ENCODE measurements at places on chromosomes 3 and 15.

DNA sequence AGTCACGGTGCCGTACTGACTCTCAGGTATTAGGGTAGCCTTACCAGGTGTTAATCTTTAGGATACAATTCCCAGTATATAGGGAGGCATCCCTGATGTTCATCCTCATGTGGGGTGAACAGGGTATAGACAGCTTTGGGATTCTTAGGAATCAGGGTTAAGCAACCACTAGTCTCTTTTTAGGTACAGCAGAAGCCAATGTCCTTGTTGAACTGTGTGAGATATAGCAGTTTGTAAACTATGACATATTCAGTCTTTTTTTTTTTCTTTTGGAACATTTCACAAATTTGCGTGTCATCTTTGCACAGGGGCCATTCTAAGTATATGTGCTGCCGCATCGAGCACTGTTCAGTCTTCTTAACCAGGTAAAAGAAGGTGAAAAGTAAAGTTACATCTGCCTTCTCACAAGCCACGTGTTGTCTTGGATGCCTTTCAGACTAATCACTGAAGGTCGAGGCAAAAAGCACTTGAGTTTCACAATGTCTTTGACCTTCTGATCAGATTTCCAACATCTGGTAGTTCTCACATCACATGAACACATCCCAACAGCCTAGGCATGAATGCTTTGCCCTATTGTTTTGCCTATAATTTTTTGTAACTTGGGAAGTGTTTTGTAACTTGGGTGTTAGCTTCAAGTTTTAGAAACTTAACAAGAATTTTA is 17.2 kb downstream of the TSEN2 start:
- DNase-seq = no peak

DNA sequence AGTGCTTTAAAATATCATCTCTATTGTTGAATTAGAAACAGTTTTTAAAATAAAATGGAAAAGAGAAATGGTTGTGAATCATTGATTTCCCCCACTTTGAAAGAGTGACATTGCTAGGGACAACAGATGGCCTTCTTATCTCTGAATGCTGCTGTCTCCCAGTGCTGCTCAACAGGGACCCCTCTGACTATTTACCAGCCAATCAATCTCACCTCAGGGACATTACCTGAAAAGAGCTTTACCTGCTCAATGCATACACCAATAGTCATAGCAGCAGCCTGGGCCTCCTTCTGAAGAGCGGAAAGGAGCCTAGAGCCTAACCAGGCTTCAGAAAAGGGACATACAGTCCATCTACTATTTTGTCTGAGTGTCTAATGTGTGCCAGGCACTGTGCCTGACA is 162.8 kb downstream of the CGGBP1 start:
- no peak for DNase-seq

DNA sequence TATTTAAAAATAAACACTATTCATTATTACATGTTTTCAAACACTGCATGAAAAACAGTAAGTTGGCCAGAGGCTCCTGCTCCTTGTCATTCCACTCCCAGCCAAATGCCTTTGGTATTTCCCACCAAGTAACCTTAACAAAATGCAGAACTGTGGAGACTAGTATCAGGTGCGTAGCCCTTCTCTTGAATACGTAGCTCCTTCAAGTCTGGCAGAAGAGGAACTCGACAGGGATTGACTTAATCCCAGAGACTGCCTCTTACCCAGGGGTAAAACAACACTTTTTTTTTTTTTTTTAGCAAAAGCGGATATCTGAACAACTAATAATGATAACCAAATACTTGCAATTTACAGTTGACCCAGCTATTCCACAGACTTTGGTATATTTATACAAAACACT is 738 bp downstream of the COMMD2 start:
- no peak for DNase-seq

- DNase-seq = peak; percentile 62
These were observed 68.5 kb downstream of the TMCO5A start for GRCh38 chr15:38002883-38003477.

- DNase-seq = no peak
These were observed 352.1 kb upstream of the CFAP20DC start for GRCh38 chr3:59401924-59402323.

GRCh38 chr15:68417051-68417450 is 14.9 kb downstream of the ITGA11 start:
- no peak for DNase-seq

DNA sequence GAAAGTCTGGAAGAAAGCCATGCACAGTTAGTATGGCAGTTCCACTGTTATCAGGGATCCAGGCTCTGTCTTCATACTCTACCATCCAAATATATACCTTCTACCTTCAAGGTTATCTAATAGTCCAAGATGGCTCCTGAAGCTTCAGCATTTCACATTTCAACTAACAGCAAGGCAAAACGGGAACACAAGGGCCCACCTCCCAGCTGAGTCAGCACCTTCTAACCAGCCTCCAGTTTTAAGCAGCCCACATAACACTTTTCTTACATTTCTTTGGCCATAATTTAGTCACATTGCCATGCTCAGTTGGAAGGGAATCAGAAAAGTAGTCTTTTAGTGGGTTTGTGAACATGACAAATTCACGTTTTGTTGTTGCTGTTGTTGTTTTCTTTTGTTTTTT is 15.4 kb upstream of the MSL2 start:
- no peak for DNase-seq

- DNase-seq = no peak
These were observed 29.8 kb downstream of the LARS2 start for GRCh38 chr3:45417930-45418847.

- DNase-seq = peak; percentile 59
These were observed 34.9 kb downstream of the PRKCD start for GRCh38 chr3:53195602-53196574.

DNA sequence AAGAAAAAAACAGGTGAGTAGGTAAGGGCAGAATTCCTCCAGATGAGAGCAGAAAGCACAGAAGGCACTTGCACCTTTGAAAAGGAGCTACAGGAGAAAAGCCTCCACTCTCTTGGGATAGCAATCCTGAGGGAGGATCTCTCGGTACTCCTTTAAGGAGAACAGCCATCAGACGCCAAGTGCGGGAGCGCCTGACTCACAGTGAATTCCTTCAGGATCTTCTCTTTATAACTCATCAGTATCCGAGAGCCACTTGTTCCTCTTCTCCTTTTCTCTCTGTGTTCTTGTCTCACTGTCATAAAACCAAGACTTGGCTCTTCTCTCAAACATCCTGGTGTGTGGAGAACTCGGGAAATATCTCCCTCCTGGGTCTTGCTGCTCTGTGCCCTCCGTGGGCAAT is 10.1 kb upstream of the GOLGA8J start:
- no peak for DNase-seq

GRCh38 chr15:41993472-41994170 is 21.3 kb upstream of the EHD4 start:
- peak; percentile 35 for DNase-seq

DNA sequence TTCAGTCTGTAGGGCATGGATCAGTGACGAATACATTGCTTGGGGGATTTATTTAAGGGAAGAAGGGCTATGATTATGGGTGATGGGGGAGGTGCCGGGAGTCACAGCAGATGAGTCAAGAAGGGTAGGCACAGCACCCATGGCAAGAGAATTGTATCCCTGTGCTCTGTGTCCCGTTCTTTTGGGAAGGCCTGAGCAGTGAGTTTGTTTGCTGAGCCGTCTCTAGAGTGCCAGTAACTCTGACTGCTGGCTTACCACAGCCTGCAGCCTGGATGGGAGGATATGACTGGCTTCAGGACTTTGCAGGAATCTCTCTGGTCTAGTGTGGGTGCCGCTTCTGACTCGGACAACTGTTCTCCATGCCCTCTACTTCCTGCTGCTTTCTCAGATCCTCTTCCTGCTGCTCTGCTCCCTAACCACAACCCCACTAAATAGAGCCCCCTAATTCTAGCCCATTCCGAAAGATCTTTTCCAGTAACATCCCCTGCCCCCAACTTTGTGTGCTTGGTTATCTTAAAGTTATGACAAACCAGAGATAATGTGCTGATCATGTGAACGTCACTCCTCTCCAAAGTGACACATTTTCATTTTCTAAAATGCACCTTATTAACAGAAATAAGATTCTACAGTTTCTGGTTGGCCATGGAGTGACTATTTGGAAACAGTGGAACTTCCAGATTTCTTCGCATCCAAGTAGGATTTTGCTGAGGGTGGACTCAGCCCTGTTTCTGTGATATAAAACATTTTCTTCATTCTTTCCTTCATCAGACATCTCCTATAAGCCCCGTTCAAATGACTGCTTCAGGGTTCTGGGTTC is 239.0 kb downstream of the SLCO3A1 start:
- DNase-seq = no peak
